Mesendoderm (in vitro differentiated cells): ENCODE measurements at places on chromosomes 2 and 18.

DNA sequence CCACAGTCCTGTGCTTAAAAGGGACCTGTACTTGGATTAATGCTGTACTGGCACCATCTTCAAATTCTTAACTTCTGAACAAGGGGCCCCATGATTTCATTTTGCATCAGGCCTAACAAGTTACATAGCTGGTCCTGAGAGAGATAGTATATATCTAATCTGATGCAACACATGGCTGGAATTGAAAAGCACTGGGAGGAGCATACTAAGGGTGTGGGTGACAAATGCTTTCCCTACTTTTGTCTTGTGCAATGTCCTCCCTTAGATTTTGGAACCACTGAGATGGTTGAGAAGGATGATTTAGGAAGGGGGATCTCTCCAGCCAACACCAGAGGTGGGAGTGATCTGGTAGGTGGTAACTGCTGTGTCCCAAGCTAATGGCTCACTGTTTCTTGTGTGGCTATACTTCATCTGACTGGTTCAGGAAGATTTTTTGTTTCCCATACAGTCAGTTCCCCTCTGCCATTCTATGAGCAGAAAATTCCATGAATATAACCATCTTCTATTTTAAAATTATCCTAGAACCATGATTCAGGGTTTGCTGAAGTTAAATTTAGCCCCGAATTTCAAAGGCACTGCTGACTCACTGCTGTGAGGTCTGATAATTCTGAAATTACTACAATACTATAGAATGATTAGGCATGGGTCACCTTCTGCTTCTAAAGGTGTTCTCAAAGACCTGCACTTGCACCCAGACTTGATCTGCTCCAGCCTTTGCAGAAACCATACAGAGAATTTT, 108.3 kb upstream of the NCKAP5 start:
- H3K4me1 ChIP-seq: peaks cover 5% of the 10 kb centered on the region
- no peak overlapping the region for H3K27ac ChIP-seq
- H3K27me3 ChIP-seq: no peaks in the 10 kb centered on the region
- H3K36me3 ChIP-seq: no peaks in the 10 kb centered on the region
- peak; percentile 56 for DNase-seq

GRCh38 chr2:216560838-216561270, 62.2 kb downstream of the RPL37A start:
- no peak overlapping the region for H3K4me3 ChIP-seq
- no peak for DNase-seq
- H3K36me3 ChIP-seq: no peaks in the 10 kb centered on the region

DNA sequence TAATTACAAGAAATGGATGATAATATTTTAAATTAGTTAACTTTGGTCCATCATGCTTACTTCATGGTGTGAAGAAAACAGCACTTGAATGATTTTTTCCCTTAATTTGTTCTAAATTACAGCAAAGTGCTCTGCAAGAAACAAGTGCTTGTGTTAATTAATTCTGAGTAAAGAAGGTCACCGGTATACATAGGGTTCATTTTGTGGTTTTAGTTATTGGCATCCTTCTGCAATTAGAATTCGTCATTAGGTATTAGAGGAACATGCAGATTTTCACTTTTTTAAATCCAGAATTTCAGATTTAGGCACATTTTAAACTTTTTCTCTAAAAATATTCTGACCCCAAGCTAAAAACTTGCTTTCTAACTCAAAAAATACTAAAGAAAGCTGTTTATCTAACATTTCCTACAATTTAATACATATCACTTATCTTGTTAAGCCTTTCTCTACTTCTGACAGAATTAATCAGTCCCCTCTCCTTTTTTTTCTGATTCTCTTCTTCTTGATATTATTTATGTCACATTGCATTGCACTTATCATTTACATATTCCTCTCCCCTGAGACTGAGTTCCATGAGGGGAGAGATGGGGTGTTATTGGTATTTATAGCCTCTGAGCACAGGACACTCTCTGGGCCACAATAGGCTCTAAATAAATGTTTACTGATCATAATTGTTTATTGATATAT, 129.2 kb downstream of the PLA2R1 start:
- H3K27me3 ChIP-seq: no peaks in the 10 kb centered on the region
- no peak overlapping the region for H3K27ac ChIP-seq
- DNase-seq: no peak
- no peaks in the 10 kb centered on the region for H3K4me1 ChIP-seq
- no peak overlapping the region for H3K4me3 ChIP-seq
- no peaks in the 10 kb centered on the region for H3K36me3 ChIP-seq

DNA sequence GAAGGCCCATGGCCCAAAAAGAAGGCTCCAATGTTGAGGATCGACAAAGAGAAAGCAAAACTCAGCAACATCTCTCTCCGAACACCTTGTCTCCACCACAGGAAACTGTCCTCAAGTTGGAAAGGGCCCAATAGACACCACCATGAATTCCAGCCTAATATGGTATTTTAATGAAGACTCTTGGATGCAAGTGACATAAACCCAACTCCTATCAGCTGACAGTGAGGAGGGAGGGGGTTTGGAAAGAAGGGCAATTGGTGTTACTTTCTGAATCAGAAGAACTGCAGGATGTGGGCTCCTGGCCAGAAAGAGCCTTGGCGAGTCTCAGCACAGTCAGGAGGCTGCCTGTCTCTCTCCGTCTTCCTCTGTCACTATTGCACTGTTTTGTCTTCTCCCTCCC, 40.3 kb upstream of the SIGLEC15 start:
- no peaks in the 10 kb centered on the region for H3K27me3 ChIP-seq
- peaks cover 7% of the 10 kb centered on the region for H3K4me1 ChIP-seq
- no peak overlapping the region for H3K4me3 ChIP-seq
- DNase-seq: no peak

DNA sequence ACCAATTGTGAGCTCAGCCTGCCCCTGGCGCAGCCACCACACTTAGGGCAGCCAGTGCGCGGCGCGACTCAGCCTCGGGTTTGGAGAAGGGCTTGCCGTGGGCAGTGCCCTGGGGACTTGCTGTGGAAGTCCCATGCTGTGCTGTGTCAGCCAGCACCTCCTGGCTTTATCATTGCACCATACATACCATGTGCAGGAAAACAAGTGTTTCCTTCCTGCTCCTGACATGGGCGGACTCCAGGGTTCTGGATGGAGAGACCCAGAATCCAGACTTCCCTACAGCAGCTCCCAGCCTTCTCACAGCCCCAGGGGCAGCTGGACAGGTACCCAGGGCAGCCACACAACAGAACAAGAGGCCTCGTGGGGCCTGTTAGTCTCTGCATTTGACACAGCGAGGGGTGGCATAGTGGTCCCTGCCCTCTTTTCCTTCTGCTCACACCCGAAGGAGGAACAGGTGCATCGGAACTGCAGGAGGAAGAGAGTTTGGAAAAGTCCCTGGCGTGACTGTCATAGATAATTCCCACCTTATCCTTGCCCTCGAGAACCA, 54.2 kb downstream of the SDC1 start:
- DNase-seq: no peak
- no peak overlapping the region for H3K4me3 ChIP-seq
- no peaks in the 10 kb centered on the region for H3K4me1 ChIP-seq
- no peak overlapping the region for H3K27ac ChIP-seq

DNA sequence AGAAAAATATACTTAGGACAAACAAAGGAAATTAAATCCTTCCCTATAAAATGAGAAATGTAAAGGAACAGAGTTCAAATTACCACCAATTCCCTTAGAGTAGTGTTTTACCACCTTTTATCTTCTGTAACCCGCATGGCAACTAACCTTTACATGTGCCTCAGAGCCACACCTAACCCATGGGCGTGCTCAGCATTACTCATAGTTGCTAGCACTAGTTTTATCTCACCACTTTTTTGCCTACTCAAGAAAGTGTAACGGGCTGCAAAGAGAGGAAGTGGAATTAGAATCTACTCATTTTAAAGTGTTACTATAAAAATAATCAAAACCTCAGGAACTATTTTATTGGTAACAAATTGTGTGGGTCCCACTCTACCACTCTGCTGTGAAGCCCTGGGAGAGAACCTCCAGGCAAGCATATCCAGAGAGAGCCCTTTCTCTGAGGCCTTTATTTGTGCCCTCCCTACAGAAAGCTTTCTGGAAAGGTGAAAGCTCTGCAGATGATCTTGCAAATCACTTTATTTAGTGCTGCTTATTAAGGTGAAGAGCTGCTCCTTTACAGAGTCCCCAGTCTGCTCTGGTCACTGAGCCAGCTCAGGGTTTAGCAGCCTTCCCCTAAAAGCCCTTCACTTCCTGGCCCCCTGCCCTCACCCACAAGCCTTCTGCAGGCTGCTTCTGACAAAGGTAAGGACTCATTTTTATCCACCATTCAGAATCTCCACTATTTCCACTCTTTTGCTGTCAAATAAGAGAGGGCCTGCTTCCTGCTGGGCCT, 98.8 kb downstream of the TRABD2A start:
- peak; percentile 21 for DNase-seq
- H3K27me3 ChIP-seq: no peaks in the 10 kb centered on the region
- H3K4me1 ChIP-seq: no peaks in the 10 kb centered on the region

DNA sequence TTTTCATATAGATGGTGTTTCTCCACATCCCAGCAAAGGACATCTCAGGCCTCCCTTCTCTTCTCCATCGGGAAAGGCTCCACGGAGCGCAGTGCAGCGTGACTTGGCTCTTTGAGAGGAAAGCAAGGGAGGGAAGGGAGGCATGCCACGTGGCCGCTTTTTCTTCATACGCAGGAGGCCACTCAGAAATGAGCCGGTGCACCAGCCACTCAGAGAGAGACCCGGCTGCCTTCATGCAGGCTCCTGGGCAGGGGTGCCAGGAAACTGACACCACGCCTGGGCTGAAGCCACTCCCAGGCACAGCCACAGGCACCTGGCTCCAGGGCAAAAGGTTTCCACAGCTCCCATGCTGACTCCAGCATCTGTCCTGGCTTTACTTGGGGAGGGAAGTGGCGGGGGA, 11.1 kb upstream of the LOXHD1 start:
- H3K27me3 ChIP-seq: no peaks in the 10 kb centered on the region
- no peak overlapping the region for H3K4me3 ChIP-seq
- H3K36me3 ChIP-seq: no peaks in the 10 kb centered on the region
- DNase-seq: no peak
- H3K4me1 ChIP-seq: no peaks in the 10 kb centered on the region
- H3K27ac ChIP-seq: no peak overlapping the region

- H3K4me1 ChIP-seq: peaks cover 9% of the 10 kb centered on the region
- peaks cover 55% of the 10 kb centered on the region for H3K27me3 ChIP-seq
- H3K4me3 ChIP-seq: no peak overlapping the region
- H3K27ac ChIP-seq: no peak overlapping the region
These were observed 1.9 kb downstream of the OTX1 start for GRCh38 chr2:63052411-63053080.

DNA sequence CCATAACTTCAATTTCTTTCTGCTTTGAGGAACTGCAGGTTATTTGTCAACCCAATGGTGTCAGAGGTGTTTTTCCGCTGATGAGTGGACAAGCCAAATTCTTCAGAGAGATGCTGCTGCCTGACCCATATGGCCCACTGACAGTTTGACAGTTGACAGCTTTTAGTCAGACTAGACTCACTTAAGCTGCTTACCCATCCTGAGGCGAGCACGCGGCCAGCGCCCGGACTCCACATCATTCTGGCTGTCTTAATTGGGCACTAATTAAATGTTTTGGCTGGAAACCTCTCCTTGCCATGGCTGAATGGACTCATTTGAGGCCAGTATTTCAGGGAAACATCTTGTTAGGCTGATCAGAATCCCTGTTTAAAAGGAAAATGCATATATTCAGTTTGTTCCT, 316.1 kb upstream of the FANCL start:
- no peaks in the 10 kb centered on the region for H3K4me1 ChIP-seq
- no peak for DNase-seq
- H3K36me3 ChIP-seq: no peaks in the 10 kb centered on the region
- no peaks in the 10 kb centered on the region for H3K27me3 ChIP-seq
- no peak overlapping the region for H3K4me3 ChIP-seq

DNA sequence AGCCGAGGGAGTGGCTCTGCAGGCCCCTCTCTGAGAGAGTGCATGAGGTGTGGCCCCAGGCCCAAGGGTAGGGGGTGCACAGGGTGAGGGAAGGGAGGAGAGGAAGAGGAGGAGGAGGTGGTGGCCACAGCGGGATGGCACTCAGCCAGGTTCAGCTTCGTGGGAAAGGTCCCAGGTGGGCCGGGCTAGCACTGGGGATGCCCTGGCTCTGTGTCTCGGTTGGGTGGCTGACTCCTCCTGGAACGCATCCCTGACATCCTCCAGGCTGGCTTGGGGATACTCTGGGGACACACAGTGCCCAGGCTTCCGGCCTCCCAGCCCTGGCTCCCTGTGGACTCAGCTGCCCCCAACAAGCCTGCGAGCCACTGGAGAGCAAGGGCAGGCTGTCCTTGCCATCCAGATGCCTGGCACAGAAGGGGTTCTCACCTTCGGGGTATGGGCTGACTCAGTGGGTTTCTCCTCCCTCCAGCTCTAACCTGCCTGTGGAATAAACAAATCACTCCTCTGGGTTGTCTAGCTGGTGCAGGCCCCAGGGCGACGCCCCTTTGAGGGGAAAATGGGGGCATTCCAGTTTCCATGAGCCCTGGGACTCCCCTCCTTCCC, 582 bp upstream of the ZAP70 start:
- H3K27ac ChIP-seq: peak overlapping the region; percentile 81
- no peak for DNase-seq
- H3K27me3 ChIP-seq: no peaks in the 10 kb centered on the region
- no peaks in the 10 kb centered on the region for H3K36me3 ChIP-seq
- peaks cover 12% of the 10 kb centered on the region for H3K4me1 ChIP-seq
- no peak overlapping the region for H3K4me3 ChIP-seq

DNA sequence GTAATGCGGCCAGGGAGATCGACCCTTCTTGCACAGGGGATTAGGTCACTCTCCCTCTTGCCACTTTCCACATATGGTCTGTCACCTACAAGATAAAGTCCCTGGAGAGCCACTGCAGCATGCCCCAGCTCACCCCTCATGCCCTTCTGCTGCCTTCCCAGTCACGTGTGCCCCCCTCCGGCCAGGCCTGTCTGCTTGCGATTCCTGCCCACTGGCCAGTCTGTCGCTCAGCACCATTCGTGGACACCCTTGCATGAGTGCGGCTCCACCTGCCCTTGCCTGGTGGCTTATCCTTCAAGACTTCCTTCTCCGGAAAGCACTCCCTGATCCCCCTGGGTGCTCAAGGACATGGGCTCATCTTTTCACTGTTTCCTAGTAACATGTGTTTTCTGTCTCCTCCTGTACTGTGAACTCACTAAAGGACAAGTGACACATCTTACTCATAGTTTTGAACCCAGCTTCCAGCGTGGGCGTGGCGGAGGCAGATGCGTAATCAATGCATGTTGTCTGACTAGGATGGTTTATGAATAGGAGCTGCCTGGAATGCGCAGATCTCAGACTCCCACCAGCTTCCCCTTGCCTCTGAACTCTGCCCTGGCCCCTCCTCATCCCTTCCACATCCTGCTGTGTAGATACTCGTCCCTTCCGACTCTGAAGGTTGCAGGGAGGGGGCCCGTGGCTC, 7.8 kb upstream of the NT5DC4 start:
- no peaks in the 10 kb centered on the region for H3K36me3 ChIP-seq
- no peak overlapping the region for H3K27ac ChIP-seq
- no peaks in the 10 kb centered on the region for H3K27me3 ChIP-seq
- H3K4me1 ChIP-seq: no peaks in the 10 kb centered on the region

GRCh38 chr2:17355608-17356329, 162.5 kb downstream of the RAD51AP2 start:
- H3K4me3 ChIP-seq: no peak overlapping the region
- no peaks in the 10 kb centered on the region for H3K4me1 ChIP-seq
- H3K36me3 ChIP-seq: no peaks in the 10 kb centered on the region
